ENCODE measurements at places on chromosomes 3 and 15.

DNA sequence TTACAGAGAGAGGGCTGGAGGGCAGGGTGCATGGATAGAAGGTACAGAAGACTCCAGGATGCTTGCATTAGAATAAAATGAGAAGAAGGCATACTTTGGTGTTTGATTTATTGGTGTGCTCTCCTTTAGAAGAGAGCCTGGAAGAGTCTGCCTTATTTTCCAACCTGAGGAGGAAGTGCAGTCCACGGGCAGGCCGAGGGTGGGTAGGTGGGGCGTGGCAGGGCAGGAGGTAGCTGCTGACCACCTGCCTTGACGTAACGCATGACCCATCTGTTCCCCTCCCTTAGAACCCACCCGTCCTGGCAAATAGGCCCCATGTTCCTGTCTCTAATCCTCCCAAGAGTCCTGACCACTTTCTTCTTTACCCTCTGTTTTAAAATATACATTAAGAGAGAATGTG is 222.3 kb upstream of the LYSMD4 start:
- DNase-seq = no peak

- no peak for DNase-seq
Observed at GRCh38 chr3:10394491-10395025, 73.6 kb upstream of the SEC13 start.

GRCh38 chr3:192169332-192169915 is 557.9 kb downstream of the FGF12 start:
- DNase-seq = no peak

- DNase-seq = no peak
Observed at GRCh38 chr3:7423036-7423435, 562.1 kb downstream of the GRM7 start.

Data from frontal cortex (tissue), 4 donors.